ENCODE measurements at places on chromosomes 1 and 21.

DNA sequence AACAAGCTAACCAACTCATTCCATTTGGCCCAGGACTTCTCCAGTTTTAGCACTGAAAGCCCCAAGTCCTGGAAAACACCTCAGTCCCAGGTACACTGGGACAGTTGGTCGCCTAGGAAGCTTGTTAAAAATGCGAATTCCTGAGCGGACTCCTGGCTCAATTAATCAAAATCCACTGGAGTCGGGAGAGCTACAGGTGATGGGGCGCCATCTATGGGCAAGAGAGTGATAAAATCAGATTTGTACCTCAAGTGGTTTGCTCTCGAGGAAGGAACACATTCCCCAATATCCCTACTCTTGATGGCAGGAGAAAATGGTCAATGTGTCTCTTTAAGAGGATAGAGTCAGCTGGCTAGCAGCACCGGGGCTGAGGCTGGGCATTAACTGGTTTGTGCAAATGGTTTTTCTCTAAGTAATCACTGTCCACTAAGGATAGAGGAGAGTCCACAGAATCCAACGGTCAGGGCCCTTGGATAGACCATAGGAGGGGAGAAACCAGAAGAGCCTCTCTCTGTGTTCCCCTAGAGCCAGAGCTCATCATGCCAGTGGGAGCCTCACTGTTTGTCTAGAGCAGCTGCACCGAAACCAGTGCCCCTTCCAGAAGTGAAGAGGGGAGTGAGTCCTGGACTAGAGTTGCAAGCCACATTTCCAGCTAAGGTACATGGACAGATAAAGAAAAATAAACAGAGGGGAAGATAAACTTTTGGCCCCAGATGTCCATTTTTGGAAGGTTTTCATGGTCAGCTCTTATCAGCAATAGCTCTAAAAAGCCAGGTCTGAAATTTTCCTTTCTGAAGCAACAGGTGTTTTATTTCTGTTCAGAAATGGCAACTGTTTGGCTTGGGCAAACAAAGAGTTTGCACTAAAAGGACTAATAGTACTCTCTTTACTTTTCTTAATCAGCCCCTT, 148.5 kb downstream of the TENT5C start:
- peak; percentile 39 for DNase-seq

DNA sequence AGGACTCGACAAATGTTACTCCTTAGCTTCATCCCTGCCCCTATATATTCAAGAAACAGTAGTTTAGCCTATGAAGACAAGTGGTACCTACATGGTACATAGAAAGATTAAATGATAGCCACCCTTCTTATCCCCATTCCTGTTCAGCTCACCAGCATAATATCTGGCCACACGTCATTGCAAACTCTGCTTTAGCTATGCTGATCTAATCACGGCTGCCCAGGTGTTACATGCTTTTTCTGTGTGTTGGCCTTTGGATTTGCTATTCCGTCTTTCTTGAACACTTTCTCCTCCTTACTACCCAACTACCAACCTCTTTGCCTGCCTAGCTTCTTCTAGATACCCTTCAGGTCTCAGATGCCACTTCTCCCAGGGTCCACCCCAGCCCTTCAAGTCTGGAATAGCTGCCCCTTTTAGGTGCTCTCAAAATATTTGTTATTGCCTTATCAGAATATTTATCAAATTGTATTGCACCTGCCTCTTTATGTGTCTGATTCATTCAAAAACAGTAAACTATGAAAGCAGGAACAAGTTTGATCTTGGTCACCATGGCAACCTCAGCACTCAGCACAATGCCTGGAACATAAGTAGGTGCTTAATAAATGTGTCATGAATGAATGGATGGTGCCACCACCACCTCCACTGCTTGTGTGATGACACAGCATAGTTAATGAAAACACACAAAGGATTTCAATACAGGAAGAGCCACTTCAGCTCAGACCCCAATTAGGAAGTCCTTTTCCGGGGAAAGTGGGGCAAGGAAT, 11.4 kb upstream of the DNASE2B start:
- no peak for DNase-seq

DNA sequence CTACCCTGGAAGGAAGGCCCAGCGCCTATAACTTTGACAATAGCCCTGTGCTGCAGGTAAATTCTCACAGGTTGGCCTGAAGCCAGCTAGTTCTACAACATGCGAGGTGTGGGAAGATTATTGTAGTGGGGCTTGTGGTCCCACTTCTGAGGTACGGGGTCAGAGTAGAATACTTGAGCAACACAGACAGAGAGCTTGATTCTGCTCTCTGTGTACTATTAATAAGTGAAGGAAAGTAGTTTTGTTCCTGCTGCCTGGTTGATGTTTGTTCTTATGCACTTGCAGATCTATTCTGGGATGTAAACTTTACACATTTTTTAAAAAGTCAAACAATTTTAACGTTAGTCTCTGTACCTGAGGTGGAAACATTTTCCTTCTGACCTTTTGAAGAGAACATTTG, 80.4 kb downstream of the LAMC1 start:
- DNase-seq = no peak

DNA sequence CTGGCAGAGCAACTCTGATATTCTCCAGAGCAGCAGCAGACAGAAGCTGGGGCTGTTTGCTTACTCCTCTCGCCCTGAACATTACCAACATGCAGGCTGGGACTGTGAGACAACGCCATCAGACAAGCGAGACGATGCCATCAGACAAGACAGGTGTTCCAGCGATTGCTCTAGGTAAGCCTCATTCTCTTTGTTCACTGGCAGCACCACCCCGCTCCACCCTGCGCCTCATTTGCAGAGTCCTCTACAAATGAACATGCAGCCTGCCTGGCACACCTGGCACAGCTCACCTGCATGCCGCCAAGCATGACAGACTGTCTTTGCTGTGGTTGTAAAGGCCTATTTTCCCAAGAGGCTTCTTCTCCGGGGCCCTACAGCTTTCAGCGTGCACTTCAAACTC, 346.2 kb downstream of the SMYD3 start:
- no peak for DNase-seq

GRCh38 chr1:241934201-241934848, 23.2 kb upstream of the BECN2 start:
- DNase-seq = no peak

DNA sequence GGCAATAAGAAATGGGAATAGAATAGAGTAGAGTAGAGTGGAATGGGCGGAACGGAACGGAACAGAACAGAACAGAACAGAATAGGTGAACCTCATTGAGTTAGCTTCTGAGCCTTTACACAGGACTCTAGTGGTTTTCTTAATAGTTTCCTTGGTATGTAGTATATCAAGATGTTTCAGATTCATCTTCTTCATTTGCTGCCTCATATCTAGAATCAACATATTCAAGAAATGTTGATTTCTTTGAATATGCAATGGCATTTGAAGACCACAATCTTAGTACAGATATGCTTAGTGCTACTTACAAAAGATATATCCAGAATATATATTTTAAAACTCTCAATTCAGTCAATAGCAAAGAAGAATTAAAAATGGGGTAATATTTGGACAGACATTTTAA, 133.8 kb downstream of the TSEN15 start:
- DNase-seq = no peak

Data from NCI-H226 (cell line).